Activated naive CD4-positive, alpha-beta T cell (primary cell): ENCODE measurements at places on chromosomes 7 and 10.

- DNase-seq: no peak
These were observed 17.3 kb downstream of the PRSS58 start for GRCh38 chr7:142240546-142240945.

DNA sequence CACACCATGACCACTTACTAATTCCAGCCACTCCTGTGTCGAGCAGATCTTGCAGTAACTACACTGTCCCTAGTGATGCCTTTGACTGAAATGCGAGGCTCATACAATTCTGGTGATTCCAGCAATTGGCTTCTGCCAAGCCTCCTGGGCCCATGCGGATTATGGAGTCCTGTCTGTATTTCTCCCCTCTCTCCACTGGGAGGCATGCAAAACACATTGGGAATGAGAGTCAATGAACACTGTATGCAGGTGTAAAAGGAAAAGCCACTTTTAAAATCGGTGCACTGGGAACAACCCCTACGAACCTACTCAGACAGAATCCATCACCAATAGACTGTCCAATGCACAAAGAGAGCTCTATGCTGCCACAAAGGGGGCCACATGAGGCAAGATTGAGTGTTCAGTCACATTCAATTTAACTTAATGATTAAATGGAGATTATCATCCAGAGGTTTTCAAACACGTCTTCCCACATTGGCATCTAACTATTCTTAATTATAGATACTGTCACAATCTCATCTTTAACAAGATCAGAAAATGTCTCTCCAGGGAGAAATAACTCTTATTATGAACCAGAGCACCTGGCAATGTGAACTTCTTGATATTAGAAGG, 550.6 kb downstream of the GLRX3 start:
- DNase-seq: no peak

DNA sequence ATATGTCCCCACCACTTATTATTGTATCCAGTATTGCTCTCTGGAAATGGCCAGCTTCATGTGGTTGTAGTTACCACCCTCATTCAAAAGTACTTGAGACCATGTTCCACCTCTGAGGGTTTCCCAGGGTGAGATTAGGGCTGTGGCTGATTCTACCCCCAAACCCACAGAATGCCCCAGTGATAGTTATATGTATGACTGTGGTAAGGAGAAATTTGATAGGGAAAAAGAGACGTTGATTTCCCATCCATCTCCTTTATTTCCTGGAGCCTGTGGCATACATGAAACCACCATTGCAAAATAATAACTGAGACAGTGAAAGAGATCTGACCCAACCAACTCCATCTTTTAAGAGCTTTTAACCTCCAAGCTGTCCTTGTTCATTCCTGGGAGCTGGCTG, 25.2 kb downstream of the ARL5B start:
- DNase-seq: no peak

DNA sequence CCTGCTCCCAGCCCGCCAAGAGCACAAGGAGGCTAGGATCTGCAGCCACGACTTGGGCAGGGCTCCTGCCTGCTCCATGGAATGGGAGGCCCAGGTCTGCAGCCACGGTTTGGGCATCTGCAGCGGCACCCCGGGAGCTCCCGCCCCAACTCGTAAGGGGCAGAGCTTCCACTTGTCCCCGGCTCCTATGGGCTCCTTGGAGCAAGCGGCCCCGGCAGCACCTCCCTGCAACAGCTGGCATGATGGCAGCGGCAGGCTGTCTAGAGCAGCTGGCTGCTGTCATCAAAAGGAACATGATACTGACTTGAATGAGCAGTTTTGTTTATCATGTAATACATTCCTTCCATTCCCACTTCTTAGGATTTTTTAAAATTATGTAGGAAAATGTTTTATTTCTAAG, 684.0 kb upstream of the FOXK1 start:
- DNase-seq: no peak

- no peak for DNase-seq
These were observed 1.1 kb downstream of the CCDC126 start for GRCh38 chr7:23598296-23598695.

DNA sequence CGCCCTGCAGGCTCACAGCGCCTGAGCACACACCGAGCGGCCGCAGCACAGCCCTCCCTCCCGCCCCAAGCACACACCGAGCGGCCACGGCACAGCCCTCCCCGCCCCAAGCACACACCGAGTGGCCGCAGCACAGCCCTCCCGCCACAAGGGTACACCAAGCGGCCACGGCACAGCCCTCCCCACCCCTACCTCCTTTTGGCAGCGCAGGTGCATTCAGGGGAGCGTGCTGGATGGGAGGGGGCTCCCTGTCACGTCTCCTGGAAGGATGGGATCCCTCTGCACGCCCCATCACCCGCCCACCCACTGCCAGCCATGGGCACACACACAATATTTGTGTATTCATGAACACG, 482.6 kb downstream of the DNAJB6 start:
- no peak for DNase-seq

GRCh38 chr10:668786-669485, 20.5 kb downstream of the DIP2C start:
- no peak for DNase-seq

DNA sequence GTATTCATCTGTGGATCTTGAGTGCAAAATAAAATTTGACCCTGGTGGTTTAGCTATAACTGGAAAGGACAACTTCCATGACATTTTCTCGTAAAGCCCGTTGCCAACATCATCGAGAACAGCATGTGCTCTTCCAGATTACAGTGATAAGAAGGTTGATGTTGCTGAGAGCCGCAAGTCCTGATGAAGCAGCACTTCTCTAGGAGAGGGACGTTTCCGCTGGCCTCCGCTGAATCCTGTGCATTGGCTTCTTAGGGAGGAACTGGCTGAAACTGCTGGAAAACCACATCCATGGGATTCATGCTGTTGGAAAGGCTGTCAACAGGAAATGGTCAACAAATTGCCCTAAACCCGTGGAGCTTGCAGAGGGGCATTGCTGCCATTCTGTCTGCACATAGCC, 21.4 kb upstream of the ABCB5 start:
- DNase-seq: no peak

GRCh38 chr7:21299766-21300165, 128.1 kb upstream of the SP4 start:
- DNase-seq: no peak

GRCh38 chr7:87882151-87882937, 6.1 kb downstream of the DBF4 start:
- DNase-seq: no peak

DNA sequence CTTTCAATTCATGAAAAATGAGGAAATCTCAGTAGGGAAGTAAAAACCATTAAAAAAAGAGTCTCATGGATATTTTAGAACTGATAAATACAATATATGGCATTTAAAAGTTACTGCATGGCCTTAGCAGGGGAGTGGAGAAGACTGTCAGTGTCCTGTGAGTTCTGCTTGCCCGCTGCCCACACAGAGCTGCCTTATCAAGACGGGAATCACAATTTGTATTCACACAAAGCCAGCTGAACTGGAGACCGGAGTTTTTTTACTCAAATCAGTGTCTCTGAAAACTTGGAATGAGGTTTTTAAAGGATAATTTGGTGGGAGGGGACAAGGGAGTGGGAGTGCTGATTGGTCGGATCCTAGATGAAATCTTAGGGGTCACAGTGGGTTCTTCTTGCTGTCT, 17.1 kb downstream of the LANCL2 start:
- no peak for DNase-seq

DNA sequence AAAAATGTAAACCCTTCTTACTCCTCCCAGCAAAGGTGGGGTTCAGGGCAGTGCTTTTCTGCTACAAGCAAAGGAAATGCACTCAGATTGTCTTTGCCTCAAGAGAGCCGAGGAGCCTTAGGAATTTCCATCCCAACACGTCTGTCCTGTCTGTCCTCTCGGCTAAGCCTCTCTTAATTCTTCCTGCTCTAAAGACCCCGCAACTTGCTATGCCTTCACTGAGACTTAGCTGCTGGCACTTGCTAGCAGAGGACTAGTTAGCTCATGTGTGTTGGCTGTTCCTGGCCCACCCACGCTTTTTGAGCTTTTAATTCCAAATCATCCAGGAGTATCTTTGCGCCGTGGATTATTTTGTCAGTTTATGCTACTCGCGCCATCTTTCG, 481 bp upstream of the NPM3 start:
- DNase-seq: no peak

DNA sequence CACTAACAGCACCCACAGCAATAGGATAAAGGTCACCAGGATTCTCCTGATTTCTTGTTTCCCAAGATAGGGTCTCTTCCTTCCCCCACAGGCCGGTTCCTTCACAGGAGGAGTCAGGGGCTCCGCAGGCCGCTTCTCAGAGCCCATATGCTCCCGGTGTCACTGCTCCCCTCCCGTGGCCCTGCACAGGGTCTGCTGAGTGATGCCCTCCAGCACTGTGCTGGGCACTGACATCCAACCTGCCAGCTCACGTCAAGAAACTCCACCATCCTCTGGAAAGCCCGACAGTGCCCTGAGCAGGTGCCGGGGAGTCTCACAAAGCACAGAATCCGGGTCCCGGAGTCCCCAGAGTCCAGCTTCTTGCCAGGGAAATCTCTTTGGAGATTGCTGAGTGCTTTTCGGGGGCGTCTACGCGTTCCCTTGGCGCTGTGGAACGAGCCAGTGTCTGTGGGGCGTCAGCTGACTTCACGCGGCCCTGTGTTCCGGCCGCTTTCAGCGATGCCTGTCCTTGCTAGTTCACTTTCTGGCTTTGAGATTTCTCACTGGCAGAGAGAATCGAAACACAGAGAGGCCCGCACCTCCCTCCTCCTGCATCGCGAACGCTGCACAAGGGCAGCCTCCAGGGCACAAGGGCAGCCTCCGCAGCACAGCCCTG, 567.5 kb downstream of the DNAJB6 start:
- no peak for DNase-seq

DNA sequence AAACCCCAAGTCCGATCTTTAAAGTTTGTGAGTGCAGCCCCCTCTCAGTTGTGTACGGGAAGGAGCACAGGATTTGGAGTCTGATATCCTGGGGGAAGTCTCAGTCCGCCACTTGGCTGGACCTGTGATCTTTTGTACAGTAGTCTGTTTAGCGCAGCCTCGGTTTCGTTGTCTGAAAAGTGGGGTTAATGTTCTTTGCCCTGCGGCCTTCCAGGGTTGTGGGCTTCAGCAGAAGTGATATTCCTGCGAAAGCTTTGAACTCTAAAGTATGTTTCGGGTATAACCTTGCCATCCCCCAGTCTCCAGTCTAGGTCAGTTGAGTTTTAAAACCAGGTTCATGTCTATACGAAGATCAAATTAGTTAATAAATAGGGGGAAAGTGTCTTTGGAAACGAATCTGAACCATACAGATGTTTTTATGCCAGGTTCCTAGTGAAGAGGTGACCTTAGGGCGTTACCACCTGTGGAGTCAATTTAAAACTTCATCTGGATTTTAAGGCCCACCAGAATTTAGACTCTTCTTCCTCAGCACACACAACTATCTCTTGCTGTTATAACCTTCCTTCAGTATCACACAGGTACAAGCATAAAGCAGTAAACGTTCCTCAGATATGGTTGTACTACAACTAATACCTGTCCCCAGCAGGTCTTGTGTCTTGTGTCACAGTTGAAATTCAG, 904 bp downstream of the R3HCC1L start:
- no peak for DNase-seq

DNA sequence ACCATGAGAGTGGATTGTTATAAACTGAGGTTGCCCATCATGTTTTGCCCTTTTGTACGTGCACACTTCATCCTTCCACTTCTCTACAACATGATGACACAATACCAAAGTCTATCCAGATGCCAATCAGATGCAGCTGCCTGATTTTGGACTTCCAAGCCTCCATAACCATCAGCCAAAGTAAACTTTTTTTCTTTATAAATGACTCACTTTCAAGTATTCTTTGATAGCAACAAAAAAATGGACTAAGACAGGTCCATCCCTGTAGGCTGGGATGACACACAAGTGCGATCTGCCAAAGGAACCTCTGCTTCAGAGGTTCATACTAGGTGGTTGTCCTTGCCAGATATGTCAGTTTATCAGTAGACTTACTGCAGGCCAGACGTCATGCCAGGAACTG, 320.2 kb upstream of the FZD1 start:
- DNase-seq: no peak

- DNase-seq: no peak
These were observed 141.2 kb upstream of the KLF6 start for GRCh38 chr10:3926258-3926657.

- no peak for DNase-seq
These were observed 2.2 kb downstream of the TRIM56 start for GRCh38 chr7:101087334-101088068.

GRCh38 chr7:44338600-44338999, 13.2 kb upstream of the CAMK2B start:
- DNase-seq: no peak

DNA sequence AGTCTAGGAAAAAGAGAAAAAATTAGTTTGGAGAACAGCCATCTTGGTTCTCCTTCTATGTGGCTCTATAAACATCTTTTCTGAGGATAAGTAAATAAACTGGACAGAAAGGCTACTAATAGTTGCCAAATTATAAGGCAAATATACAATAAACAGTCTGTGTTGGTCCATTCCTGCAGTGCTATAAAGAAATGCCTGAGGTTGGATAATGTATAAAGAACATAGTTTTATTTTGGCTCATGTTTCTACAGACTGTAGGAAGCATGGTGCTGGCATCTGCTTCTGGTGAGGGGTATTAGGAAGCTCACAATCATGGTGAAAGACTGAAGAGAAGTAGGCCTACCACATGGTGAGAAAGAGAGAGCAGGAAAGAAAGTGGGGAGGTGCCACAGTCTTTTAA, 209.7 kb downstream of the MACC1 start:
- no peak for DNase-seq

GRCh38 chr7:88437132-88437531, 130.4 kb upstream of the STEAP4 start:
- DNase-seq: no peak

DNA sequence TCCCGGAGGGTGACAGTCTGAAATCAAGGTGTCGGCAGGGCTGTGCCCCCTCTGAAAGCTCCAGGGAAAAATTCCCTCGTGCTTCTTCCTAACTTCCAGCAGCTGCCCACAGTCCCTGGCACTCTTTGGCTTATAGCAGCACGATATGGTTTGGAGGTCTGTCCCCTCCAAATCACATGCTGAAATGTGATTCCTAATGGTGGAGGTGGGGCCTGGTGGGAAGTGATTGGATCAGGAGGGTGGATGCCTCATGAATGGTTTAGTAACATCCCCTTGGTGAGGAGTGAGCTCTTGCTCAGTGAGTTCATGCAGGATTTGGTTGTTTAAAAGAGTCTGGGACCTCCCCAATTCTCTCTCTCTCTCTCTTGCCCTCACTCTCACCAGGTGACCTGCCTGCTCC, 51.1 kb downstream of the GPAM start:
- DNase-seq: no peak

- no peak for DNase-seq
These were observed 416.2 kb upstream of the NFE2L3 start for GRCh38 chr7:25735674-25736242.

GRCh38 chr7:89049043-89049442, 253.5 kb upstream of the TEX47 start:
- DNase-seq: no peak

DNA sequence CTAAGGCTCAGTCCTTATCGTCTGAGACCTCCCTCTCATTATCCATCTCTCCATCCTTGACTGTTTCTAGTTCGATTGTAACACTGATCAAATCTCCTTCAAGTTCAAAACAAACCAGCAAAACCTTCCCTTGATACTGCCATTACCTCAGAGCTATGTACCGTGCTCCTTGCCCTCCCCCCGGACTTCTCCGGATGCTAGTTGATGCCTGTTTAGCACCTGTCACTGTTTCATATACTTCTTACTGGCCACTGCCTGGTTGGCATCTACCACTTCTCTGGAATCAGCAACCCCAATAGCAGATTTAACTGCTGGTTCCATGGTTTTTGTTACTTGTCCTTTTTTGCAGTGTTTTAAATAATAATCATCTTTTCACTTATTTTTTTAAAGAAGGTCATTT, 64.1 kb downstream of the BMPR1A start:
- DNase-seq: no peak
